ENCODE measurements at places on chromosomes 3 and 15. TPM values are rescaled to one million over a fixed set of nuclear protein-coding genes. Genes with fewer than 3 reads are reported as not detected.
A peak's percentile ranks its signal among the peaks of the same experiment; 100 is the strongest.

Gene CISH
- 6.0 TPM for total RNA-seq

Gene FEZF2
- total RNA-seq: 0.49 TPM

Gene EPHB1
- 16.3 TPM for total RNA-seq

Gene SAXO2
- total RNA-seq: 0.20 TPM

Gene ZNF654
- total RNA-seq: 11.8 TPM

GRCh38 chr3:9037144-9037711 lies 74.0 kb upstream of the RAD18 start:
- H3K27ac ChIP-seq: no peak overlapping the region
- no peaks in the 10 kb centered on the region for H3K36me3 ChIP-seq
- no peak for DNase-seq
- H3K4me1 ChIP-seq: no peaks in the 10 kb centered on the region

GRCh38 chr15:54298396-54298795 lies 320.2 kb downstream of the UNC13C start:
- H3K36me3 ChIP-seq: no peaks in the 10 kb centered on the region
- no peak overlapping the region for H3K27ac ChIP-seq
- DNase-seq: no peak
- H3K4me1 ChIP-seq: no peaks in the 10 kb centered on the region
- no peaks in the 10 kb centered on the region for H3K27me3 ChIP-seq

DNA sequence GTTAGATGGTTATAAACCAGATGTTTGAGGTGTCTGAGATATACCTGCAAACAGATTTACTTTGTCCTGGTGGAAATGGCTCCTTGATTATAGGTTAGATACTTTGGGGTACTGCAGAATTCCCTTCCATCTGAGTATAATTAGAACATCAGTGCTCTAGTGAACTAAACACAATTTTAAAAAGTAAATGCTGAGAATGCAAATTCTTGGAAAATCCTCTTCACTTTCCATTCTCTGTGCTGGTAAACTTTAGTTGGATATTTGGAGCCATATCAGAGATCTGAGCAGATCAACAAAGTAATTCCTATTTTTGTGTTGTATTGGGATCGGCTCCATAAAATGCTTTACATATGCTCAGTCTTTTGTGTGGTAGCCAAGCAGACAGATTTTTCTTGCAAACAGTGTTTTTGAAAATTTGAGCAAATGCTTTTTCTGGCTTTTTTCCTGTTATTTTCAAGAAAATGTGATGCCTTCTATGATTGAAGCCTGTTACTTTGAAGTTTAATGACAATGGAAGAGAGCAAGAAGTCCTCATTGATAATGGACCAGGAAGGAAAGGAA lies 37.9 kb upstream of the KCNH8 start:
- DNase-seq: no peak
- H3K27ac ChIP-seq: no peak overlapping the region
- H3K4me3 ChIP-seq: no peak overlapping the region
- no peaks in the 10 kb centered on the region for H3K36me3 ChIP-seq
- peaks cover 3% of the 10 kb centered on the region for H3K27me3 ChIP-seq

DNA sequence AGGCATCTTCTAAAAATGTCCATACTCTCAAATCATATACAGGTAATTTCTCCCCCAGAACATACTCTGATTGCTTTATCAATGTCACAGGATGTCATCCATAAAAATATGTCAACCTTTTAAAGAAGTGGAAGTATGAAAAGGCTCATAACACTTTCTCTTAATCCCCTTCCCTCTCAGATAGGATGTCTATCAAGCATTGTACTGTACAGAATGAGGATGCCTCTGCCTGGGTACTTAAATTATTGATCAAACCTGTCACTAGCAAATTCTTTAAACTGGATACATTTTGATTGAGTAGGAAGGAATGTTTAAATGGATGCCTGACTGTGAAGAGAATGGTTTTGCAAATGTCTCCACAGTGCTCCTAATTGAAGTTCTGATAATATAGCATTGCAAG lies 168.7 kb downstream of the EPHA3 start:
- H3K27ac ChIP-seq: no peak overlapping the region
- DNase-seq: no peak
- H3K4me3 ChIP-seq: no peak overlapping the region
- no peaks in the 10 kb centered on the region for H3K27me3 ChIP-seq
- H3K4me1 ChIP-seq: no peaks in the 10 kb centered on the region
- H3K36me3 ChIP-seq: no peaks in the 10 kb centered on the region

- H3K27me3 ChIP-seq: no peaks in the 10 kb centered on the region
- H3K4me1 ChIP-seq: no peaks in the 10 kb centered on the region
- no peak for DNase-seq
- no peaks in the 10 kb centered on the region for H3K36me3 ChIP-seq
Observed at GRCh38 chr3:105979961-105980360, 111.1 kb upstream of the CBLB start.

GRCh38 chr3:107939691-107940442 lies 151.0 kb downstream of the CD47 start:
- H3K4me3 ChIP-seq: no peak overlapping the region
- H3K36me3 ChIP-seq: peaks cover 5% of the 10 kb centered on the region
- DNase-seq: no peak
- H3K4me1 ChIP-seq: peaks cover 10% of the 10 kb centered on the region

- no peak overlapping the region for H3K27ac ChIP-seq
- peaks cover 2% of the 10 kb centered on the region for H3K4me1 ChIP-seq
- no peaks in the 10 kb centered on the region for H3K27me3 ChIP-seq
- no peaks in the 10 kb centered on the region for H3K36me3 ChIP-seq
Observed at GRCh38 chr3:188082450-188082849, 71.5 kb upstream of the LPP start.

DNA sequence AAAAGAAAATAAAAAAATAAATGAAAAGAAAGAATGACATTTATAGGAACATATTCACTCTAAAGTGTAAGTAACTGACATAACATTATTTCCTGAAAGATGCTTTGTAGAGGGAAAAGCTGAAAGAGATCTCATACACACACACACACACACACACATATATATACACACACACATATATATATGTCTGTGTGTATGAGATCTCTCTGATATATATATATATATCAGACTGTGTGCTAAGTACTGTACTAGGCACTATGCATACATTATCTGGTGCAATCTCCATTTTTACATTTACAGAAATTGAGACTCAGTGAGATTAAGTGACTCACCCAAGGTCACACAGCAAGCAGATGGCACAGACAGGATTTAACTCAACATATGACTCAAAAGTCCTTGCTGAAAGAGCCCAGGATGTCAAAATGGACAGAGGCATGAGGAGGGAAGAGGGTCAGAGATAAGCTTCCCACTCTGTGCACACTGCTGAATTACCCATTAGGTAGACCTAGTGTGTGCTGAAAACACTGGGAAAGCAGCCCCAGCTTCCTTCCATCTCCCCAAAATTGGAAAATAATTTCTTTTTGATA lies 15.0 kb downstream of the BHLHE40 start:
- H3K36me3 ChIP-seq: no peaks in the 10 kb centered on the region
- H3K4me3 ChIP-seq: no peak overlapping the region
- H3K27ac ChIP-seq: no peak overlapping the region

DNA sequence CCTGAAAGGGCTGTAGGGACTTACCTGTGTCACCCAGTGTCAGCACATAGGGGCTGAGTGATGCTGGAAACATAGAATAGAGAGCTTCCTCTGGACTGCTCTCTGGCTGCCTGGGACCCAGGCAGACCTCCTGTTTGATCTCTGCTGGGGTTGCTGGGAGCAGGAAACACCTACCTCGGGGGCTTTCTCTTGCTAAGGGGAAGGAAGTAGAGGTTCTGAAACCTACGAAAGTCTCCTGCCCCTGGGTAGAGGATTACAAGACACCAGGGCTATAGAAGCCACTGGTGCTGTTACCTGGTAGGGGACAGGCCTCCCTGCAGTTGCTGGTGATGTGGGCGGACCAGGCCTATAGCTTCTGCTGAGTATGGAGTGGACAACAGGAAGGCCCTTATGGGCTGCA lies 81.7 kb downstream of the DHX30 start:
- no peak for DNase-seq
- peaks cover 8% of the 10 kb centered on the region for H3K27me3 ChIP-seq
- H3K27ac ChIP-seq: no peak overlapping the region
- H3K36me3 ChIP-seq: peaks cover 11% of the 10 kb centered on the region

- no peaks in the 10 kb centered on the region for H3K27me3 ChIP-seq
- no peaks in the 10 kb centered on the region for H3K36me3 ChIP-seq
- H3K4me1 ChIP-seq: peaks cover 3% of the 10 kb centered on the region
Observed at GRCh38 chr3:106688464-106688863, 688.8 kb upstream of the CCDC54 start.

GRCh38 chr3:174337227-174337626 lies 521.9 kb upstream of the NAALADL2 start:
- no peak for DNase-seq
- H3K4me1 ChIP-seq: no peaks in the 10 kb centered on the region
- H3K27me3 ChIP-seq: no peaks in the 10 kb centered on the region
- H3K4me3 ChIP-seq: no peak overlapping the region
- no peak overlapping the region for H3K27ac ChIP-seq

DNA sequence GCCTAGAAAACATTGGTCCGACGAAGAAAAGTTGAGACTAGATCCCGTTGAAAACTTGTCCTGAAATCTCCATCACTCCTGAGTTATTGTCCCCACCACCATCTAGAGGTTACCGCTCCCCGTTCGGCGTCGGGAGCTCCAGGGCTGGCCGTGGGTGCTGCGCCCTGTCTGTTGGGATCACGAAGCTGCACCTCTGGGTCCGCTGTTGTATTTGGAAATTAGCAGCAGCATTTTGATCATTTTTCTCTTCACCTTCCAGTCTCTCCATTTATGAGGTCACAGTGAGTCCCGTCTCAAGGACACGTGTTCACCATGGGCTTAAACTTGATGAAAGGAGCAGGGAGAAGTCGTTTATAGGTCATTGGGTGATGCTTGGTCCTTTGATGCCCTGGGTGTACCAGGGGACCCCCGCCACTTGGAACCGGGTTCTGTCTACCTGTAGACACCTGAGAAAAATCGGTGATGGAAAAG lies 565 bp downstream of the MANF start:
- H3K4me3 ChIP-seq: peak overlapping the region; percentile 93
- H3K27ac ChIP-seq: peak overlapping the region; percentile 91
- H3K36me3 ChIP-seq: no peaks in the 10 kb centered on the region
- peaks cover 11% of the 10 kb centered on the region for H3K27me3 ChIP-seq
